AG04449 (cell line): ENCODE measurements at places on chromosomes 3 and 15.

- peak; percentile 17 for DNase-seq
Observed at GRCh38 chr15:73873889-73874511, 636 bp downstream of the TBC1D21 start.

- no peak for DNase-seq
Observed at GRCh38 chr15:73900095-73900712, 26.1 kb upstream of the LOXL1 start.

- no peak for DNase-seq
Observed at GRCh38 chr3:25433868-25434267, 5.8 kb downstream of the RARB start.

- DNase-seq: no peak
Observed at GRCh38 chr15:81259760-81260298, 63.1 kb downstream of the IL16 start.

DNA sequence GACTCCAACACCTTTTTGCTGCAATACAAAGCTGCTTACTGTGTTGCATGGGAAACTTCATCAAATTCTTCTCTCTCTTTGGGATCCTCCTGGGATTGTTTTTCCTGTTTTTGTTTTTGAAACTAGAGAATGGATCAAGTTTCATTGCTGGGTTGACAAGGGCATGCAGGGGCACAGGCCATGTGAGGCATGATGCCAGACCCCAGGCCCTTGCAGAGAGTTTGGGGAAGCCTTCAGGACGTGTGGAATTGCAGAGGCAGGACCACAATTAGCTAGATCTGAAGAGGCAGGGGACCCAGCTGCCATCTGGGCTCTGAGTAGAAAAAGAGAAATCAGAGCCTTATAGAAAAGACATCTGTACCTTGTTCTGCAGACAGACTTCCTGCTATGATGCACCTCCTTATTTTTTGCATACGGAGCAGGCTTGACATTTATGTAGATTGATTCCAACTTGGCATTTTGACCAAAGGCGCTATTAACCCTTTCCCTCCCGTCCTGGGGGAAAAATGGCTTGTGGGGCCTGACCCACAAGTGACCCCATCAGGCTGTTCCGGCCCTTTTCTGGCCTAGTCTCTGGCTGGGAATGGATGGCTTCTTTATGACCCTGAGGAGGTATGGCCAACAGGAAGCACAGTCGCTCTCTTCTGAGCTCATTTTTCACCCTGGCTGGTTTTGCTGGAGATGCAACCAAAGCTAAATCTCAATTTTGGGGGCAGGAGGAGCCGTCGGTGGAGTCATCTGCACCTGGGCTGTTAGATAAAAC lies 44.3 kb upstream of the CHRNB4 start:
- DNase-seq: no peak

- DNase-seq: peak; percentile 51
Observed at GRCh38 chr15:50055332-50055731, 63.7 kb downstream of the ATP8B4 start.

- DNase-seq: no peak
Observed at GRCh38 chr3:37456270-37456708, 281.9 kb upstream of the LRRFIP2 start.

DNA sequence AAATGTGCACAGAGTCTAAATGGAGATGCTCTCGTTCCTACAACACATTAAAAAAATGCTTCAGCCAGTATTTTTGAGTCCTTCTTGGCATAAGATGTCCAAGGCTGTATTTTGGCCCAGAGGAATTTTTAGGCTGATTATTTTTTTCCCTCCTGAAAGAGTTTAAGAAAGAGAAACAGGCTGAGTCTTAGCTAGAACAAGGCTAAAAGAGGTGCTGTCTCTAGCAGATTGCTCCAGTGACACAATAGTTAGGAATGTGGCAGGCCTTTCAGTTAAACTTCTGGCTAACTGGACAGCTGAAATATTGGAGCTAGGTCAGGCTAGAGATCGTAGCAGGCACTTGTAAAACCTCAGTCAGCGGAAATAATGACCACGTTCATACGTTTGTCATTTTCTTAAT lies 271.4 kb upstream of the RARB start:
- DNase-seq: peak; percentile 34

DNA sequence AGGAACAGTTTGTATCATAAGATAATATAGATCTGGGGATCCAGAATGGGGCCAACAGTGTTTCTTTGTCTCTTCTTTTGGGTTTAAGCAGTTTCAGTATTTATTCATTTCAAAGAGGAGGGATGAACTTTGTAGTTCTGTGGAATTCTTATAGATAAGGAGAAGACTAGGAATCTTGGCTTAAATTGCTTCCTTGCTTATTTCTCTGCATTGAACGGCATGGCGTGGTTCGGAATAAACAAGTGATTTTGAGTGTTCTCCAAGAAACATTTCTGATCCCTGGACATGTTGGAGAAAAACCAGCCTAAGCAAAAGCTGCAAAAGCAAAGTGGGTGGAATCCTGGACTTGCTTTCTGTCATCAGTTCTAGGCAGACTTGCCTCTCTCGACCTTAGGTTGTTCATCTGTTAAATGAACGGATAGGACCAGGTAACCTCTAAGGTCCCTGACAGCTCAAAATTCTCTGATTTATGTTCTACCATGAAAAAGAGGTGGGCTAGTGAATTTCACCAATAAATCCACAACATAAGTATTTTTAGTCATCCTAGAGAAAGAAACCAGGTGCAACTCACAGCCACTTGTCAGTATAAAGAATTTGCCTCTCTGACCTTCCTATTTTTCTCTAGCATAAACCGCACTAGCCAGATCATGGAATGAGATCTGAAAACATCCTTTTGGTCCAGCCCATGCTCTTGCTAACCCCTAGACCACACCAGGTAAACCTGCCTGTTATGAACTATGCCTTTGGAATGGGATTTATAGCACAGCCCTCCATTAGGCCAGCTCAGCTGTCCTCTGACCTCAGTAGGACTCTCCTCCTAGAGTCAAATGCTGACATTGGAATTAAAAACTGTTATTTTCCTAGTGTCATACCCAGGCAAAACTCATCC lies 78.8 kb downstream of the CLDN11 start:
- DNase-seq: no peak

DNA sequence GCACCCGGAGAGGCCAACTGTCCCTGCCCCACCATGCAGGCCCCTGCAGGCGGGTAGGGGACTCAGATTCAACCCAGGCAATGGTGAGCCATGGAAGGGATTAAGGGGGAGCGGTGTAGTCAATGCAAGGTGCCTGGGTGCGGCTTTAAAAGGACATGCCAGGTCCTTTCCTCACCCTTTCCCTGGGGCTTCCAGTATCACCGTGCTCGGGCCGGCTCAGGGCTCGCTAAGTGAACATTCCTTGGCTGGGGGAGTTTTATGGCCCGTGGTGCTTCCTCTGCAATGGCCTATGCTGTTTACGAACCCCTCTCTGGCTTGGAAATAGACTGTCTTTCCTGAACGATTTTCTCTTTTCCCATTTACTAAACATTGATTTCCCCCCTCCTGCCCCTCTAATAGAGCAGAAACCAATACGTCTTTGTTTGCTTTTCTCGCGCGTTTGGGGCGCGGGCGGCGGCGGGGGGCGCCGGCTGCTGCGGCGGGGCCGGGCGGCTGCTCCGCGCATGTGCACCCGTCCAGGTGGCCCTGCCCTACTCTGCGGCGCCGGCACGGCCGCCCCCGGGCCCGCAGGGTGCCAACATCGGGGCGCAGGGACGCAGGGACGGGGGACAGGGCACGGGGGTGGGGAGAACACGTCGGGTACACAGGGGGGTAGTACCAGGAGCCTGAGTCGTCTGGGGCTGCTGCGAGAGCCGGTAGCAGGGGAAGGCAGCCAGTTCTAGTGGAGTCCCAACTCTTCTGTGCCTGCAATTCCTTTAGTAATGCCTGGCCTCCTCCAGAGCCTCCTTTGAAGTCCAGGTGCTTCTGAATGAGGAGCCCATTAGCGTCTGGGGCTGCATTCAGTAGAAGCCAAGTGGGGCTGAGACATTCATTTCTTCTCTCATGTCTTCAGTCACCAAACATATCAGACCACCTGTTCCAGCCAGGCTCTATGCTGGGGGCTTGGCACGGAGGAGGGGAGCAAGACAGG lies 26.9 kb upstream of the CACNA2D2 start:
- no peak for DNase-seq

- no peak for DNase-seq
Observed at GRCh38 chr15:79410237-79410636, 21.9 kb upstream of the MINAR1 start.

DNA sequence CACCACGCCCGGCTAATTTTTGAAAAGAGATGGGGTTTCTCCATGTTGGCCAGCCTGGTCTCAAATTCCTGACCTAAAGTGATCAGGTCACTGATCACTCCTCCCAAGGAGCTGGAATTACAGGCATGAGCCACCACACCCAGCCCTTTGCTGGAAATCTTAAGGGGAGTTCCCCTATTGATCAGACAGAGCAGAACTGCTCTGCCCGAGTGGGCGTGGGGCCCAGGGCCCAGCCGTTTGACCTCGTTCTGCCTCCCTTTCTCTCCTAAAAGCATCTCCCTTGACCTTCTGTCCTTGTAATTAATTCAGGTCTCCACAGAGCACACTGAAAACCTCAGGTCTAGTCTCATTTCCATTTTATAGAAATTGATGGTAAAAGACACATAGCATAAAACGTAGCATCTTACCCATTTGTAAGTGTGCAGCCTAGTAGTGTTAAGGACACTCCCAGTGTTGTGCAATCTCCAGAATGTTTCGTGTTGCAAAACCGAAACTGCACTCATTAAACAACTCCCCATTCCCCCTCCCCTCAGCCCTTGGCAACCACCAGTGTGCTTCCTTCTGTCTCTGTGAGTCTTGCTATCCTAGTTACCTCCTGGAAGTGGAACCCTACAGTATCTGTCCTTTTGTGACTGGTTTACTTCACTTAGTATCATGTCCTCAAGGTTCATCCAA lies 89.3 kb downstream of the SLCO3A1 start:
- peak; percentile 23 for DNase-seq

DNA sequence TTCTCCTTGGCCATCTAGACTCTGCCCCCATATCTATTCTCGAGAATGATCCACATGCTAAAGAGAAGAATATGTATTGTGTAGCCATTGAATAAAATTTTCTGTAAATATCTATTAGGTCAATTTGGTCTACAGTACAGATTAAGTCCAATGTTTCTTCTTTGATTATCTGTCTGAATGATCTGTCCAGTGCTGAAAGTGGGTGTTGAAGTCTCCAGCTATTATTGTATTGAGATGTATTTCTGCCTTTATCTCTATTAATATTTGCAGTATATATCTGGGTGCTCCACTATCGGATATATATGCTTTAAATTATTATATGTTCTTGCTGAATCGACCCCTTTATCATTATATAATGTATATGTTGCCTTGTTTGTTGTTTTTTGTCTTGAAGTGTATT lies 384.9 kb upstream of the ROBO1 start:
- DNase-seq: no peak

GRCh38 chr3:121748680-121749275 lies 763 bp downstream of the GOLGB1 start:
- DNase-seq: no peak

- DNase-seq: no peak
Observed at GRCh38 chr3:104604326-104605010, 762.2 kb upstream of the ALCAM start.

DNA sequence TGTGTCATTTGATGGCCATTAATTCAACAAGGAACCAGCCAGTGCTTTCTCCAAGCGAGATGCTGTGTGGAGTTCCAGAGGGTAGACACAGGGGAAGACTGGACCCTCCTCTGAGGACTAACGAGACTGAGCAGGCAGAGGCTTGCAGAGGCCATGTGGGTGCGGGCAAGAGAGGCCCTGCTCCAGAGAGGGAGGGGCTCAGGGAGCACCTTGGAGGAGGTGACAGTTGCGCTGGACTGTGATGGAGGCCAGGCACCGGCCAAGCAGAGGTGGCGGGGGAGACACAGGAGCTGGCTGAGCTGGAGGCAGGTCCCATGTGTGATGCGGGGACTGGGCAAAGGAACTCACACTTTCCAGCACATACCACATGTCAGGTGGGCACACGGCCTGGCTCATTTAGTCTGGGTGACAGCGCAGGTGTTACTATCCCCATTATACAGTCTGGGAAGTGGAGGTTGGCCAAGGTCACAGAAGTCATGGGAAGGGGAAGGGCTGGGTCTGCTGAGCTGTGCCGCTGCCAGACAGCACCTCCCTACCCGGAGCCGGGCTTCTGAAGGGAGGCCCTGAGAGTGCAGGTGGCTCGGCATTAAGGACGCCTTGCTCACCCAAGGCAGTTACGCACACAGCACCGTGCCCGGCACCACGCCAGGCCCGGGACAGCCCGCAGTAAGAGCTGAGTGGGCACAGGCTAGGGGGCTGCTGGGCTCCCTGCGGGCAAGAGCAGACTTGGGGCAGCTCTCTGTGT lies 3.7 kb downstream of the MELTF start:
- no peak for DNase-seq

GRCh38 chr3:12886736-12887135 lies 45.4 kb upstream of the RPL32 start:
- no peak for DNase-seq

GRCh38 chr3:176916777-176917176 lies 280.5 kb downstream of the TBL1XR1 start:
- no peak for DNase-seq

- no peak for DNase-seq
Observed at GRCh38 chr3:198022604-198023003, 62.6 kb downstream of the LMLN start.

GRCh38 chr3:17985658-17986347 lies 243.4 kb upstream of the TBC1D5 start:
- DNase-seq: no peak

GRCh38 chr3:97347780-97348179 lies 416.8 kb upstream of the ARL6 start:
- no peak for DNase-seq

DNA sequence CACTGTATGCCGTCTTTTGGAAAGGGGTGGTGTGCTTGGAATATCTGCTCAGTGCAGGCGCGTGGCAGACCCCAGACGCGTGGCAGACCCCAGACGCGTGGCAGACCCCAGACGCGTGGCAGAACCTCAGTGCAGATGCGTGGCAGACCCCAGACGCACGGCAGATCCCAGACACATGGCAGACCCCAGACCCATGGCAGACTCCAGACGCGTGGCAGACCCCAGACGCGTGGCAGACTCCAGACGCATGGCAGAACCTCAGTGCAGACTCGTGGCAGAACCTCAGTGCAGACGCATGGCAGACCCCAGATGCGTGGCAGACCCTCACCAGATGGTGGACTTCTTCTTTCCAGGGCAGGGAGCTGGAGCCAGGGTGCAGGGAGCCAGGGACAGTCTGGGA lies 637 bp upstream of the MUC4 start:
- no peak for DNase-seq

DNA sequence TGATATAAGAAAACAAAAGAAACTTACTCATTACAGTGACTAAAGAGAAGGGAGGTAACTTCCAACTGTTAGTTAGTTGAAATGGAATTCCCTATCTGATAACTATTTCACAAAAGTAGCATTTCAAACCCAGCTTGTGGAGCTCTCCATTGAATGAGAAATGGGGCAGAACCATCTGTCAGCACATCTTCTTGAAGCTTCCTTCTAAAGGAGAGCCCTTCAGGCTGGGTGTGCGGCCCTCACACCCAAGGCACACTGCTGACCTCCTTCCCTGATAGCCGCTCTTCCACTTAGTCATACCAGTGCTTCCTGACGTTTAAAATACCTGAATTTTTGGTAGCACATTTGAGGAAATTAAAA lies 28.1 kb upstream of the VEPH1 start:
- DNase-seq: no peak

GRCh38 chr3:4528819-4529600 lies 35.9 kb downstream of the ITPR1 start:
- DNase-seq: no peak
